ENCODE measurements at places on chromosomes 16 and 17.

- DNase-seq = peak; percentile 61
Observed at GRCh38 chr16:19113577-19114358, at the start of gene ITPRIPL2. Gene ITPRIPL2, plus strand, starts transcription at chr16:19113964. Its CDS starts 498 bp downstream, at chr16:19114462.

DNA sequence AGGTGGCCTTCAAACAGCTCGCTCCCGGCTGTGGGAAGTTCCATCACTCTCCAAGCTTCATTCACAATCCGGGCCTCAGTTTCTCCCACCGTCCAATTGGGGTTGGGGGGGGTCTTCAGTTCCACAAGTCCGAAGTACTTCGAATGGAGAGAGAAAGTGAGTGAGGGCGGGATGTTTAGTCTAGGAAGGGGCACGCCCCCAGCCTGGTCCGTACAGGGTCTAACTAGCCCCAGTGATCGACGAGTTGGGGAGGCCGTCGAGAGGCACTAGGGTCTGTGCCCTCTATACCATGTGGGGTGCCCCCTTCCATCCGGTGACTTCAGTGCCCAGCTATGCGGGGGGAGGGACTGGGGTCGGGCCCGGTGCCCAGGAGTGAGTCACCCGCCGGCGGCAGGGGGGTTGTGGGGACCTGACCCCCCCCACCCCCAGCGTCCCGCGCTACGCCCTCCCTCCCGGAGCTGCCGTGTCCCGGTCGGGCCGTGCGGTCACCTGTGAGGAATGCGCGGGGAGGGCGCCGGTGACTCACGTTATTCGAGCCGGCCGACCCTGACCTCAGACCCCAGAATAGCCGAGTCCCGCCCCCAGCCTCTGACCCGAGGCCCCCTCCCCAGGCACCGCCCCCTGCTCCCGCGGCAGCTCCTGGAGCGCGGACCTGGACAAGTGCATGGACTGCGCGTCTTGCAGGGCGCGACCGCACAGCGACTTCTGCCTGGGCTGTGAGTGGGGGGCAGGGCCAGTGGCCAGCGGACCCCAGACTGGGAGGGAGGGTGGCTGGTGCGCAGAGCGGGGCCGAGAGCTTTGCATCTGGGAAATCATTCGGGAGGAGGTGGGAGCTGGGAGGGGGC lies 658 bp downstream of the TNFRSF12A start:
- peak; percentile 66 for DNase-seq

DNA sequence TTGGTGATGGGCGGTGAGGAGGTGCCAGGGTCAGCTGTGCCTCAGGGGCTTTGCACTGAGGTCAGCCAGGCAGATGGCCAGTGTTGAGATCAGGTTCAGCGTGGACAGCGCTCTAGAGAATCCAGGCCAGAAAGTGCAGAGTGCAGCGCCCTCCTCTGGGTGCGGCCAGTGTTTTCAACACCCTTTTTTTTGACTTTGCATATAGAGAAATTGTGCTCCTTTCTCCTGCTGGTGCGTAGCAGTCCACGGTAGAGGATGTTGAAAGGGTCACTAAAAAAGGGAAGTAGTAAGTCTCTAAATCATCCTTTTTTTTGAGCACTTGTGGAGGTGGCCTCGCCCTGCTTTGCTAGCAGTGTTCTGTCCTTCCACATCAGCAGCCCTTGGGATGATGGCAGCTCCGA lies 53.9 kb downstream of the BANP start:
- no peak for DNase-seq

- DNase-seq = no peak
Observed at GRCh38 chr17:74290340-74290739, 16.3 kb downstream of the DNAI2 start.

- DNase-seq = no peak
Observed at GRCh38 chr16:57749856-57750452, 14.4 kb downstream of the KATNB1 start.

DNA sequence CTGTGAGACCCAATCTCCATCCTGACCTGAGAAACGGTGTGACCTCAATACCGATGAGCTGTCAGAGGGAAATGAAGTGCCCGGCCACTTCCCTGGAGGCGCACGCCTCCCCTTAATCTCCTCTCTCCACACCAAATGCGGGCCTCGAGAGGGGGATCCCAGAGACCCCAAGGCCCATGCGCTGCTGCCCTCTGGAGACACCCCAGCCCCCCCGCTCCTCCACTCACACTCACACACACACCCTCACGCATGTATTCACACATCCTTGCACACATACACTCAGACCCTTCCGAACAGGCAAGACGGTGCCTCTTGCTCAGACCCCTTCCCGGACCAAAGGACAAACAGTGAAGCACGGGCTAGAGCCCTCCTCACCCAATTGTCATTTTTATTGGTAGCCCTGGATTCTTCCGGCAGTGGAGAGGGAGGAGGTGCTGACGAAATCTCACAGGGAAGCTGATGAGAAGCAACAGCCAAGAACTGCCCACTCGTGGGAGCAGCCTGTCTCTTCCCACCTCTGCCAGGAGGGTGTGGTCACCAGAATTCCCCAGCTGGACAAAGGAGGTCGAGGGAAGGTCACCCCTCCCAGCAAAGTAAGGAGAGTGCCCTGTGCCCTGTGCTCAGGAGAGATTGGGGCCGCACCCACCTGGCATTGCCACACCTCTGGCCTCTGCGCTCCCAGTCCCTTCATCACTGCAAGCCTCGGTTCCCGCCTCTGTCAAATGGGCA lies 136.0 kb upstream of the TNRC6C start:
- DNase-seq = no peak

DNA sequence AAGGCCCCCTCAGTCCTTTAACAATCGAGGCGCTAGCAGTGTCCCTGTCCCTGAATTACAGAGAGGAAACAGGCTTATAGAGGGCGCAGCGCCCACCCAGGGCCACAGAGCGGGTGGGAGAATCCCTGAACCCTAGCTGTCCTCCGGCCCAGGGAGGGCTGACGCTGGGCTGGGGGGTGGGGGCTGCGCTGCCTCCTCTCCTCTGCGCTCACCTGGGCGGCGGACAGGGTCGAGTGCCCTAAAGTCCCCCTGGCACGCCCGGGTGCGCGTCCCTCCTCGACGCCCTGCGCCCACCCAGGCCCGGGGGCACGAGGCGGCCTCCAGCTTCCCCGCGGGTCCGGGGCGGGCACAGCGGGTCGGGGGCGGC lies 200.4 kb upstream of the N4BP1 start:
- no peak for DNase-seq

DNA sequence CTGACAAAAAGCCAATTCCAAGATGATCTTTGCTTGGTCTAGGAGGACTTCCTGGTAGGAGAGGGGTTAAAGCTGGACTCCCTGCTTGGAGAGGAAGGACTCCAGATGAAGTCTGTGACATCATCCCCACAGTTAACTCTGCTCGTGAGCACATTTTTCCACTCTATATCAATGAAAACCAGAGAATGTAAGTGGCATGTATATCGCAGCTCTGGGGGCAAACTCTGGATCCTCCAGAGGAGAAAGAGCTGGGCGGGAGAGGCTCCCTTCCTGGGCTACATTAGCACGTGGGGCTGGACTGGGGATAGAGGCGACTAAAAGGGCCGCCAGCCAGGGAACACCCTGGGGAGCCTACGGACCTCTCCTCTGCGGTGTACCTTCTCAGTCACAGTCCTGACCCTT lies 34.1 kb downstream of the HIC1 start:
- DNase-seq = no peak

Measured in pulmonary artery endothelial cell (primary cell).